ENCODE measurements at places on chromosomes 5 and 9.
A peak's percentile ranks its signal among the peaks of the same experiment; 100 is the strongest.

DNA sequence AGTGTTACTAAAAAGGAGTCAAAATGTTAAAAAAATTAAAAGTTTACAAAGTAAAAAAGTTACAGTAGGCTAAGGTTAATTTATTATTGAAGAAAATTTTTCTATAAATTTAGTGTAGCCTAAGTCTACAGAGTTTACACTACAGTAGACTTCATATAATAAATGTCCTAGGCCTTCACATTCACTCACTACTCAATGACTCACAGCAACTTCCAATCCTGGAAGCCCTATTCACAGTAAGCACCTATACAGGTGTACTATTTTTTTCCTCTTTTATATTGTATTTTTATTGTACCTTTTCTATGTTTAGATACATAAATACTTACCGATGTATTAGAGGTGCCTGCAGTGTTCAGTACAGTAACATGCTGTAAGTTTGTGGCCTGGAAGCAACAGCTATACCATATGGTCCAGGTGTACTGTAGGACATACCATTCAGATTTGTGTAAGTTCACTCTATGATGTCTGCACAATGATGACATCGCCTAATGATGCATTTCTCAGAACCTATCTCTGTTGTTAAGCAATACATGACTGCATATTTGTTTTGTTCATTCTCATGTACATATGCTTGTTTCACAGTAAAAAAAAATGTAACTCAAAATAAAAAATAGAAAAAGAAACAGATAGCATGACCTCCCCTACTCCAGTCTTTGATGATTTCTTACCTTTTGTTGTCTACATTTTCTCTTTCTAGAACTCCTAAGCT is 64.7 kb downstream of the NR3C1 start:
- DNase-seq = no peak

DNA sequence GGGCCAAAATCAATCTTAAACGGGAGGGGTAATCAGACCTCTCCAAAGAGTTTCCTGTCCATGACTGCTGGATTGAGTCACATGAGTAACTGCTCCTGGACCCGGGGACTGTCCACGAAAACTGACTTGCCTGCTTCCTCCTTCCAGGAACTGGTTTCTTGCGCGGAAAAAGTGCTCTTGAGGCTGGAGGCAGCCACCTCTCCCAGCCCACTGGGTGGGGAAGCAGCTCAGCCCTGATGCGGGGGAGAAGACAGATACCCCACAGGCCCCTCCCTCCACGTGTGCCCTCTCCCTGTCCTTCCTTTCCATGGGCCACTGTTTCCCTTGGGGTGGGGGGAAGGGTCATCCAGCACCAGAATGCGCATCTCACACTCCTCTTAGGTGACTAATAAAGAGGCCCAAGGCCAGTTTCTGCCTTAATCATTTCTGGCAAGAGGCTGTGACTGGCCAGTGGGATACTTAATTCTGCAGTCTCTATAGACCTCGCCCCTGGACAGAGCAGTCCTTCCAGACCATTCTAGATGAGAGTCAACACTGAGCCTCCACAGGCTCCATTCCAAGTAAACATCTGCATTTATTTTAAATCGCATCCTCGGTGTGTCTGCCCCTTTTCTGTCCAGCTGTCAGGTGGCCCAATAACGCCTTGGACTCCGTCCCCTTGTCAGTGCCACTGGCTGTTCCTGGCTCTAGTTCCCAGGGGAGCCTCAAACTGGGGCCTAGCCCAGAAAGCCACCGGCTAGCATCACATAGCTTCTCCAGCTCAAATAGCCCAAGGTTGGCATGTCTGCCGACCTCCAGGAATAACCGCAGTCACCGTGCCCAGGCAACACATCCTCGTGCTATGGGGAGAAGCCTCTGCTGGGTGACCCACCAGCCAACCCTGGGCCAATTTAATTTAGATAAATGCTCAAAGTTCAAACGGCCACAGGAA is 12.0 kb downstream of the REXO4 start:
- DNase-seq = no peak

- DNase-seq = no peak
Measured at GRCh38 chr5:140083120-140083519, 30.8 kb upstream of the PURA start.

DNA sequence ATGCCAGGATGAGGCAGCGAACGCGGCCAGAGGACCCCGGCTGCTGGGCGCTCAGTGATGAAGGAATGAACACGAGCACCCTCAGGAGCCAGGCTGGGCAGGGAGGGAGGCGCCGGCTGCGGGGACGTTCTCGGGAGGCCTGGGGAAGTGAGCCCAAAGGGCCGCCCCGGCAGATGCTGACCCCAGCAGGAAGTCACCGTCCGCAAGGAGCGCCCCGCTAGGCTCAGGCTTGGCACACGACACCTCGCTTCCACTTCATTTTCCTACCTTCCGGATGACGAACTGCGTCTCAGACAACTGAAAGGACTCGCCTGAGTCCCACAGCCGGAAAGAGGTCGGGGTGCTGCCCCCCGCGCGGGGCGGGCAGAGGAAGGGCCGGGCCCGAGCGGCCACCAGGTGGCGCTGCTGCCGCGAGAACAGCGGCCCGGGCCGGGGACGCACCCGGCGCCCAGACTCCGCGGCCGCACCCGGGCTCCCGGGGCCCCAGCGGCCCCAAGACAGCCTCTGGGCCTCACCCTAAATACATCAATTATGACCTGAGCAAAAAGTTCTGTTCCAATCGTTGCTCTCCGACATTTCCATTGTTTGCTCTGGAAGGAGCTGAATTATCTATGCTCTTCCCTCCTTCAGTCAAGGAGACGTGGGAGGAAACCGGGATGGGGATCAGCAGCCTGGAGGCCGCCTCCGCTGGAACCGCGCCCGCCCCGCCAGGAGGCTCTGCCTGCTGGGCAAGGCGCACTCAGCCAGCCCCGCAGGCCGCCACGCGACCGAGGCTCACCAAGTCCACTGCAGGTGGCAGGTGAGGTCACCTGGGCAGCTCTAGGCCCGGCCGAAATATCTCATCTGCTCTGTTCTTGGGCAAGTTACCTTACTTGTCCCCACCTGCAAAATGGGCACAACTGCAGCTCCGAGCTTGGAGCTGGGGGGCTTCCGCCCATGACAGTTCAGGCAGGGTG is 107.0 kb downstream of the ZNF354C start:
- peak; percentile 96 for DNase-seq

- peak; percentile 4 for DNase-seq
Measured at GRCh38 chr5:108966910-108967309, 219.2 kb downstream of the FER start.

- DNase-seq = peak; percentile 72
Measured at GRCh38 chr9:101530076-101530711, 3.5 kb upstream of the RNF20 start.

DNA sequence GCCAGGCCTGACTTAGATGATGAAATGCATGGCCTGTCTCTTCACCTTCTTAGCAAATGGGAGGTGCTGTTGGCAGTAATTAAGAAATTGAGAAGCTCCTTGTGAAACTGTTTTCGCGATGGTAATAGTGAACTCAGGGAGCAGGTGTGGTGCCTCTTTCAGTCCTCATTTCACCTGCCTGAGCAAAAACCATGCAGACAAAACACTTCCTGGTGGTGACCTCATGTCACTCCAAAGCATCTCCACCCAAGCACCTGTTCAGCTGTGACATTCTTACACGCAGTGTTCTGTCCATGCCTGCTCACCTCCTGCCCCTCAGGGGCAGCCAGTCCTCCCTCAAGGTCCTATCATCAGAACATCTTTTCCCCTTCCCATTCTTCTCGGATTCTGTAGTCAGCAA is 146.5 kb downstream of the CD180 start:
- no peak for DNase-seq

DNA sequence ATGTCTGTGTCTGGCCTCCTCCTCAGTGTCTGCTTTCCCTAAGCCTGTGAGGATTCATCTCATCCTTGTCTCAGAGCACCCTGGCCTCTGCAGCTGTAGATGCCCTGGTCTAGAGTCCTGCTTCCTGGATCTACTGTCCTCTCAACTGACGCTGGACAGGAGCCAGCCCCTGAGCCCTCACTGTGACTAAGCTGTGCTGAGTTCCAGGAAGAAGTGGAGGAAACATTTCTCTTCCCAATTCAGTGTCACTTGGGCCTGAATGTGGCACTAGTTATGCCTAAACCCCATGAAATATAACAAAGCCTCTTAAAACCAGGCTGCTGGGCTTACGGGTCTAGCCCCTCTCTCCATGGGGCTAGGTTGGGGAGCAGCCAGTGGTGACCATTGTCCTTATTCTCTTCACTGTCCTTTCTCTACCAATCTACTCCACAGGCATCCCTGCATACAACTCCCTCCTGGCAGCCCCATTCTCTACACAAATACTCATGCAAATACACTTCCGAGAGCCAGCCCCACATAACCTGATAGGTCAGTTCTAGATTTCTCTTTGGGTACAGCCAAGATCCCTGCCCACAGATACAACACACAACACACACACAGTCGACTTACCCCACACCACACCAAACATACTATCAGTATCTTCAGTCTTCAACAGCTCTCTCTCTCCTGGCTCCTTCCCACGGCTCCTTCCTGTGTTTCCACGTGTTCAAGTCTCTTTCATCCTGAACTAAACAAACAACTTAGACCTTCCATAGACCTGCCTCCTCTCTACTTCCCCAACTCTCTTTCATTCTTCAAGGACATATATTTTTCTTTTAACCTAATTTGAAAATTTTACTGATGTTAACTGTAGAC is 220.8 kb downstream of the SNX18 start:
- no peak for DNase-seq

DNA sequence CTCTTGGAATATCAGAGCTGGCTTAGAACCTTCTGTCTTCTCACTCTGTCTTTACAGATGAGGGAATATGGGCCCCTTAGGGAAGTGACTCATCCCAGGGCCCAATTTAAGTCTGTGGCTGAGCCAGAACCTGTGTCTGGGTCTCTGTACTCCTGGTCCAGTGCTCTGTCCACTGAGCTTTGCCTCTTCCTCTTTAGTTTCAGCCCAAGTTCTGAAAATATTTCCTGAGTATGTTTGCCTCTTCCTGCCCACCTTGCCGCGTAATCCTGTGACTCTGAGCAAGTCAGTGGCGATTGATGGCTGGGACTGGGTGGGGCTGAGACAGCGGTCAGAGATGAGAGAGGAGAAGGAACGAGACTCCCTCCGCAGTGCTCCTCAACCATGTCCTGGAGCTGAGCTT is 7.8 kb downstream of the IER5L start:
- no peak for DNase-seq

DNA sequence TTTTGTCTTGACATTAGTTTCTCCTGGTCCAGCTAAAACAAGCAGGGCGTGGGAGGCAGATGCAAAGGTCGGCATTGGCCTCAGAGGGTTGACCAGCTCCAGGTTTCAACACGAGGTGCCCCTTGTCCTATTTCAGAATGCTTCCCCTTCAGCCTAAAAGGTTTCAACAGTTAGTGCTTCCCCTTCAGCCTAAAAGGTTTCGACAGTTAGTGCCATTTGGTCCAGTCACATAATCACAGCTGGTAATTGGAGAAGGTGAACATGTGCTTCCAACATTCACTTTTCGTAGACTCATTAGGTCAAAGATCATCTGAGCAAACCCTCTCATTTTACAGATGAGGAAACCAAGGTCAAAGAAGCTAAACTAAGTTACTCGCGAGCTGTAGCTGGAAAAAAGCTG is 270.3 kb upstream of the MAP3K1 start:
- no peak for DNase-seq

GRCh38 chr5:38944282-38944681 is 98.5 kb downstream of the OSMR start:
- DNase-seq = no peak

DNA sequence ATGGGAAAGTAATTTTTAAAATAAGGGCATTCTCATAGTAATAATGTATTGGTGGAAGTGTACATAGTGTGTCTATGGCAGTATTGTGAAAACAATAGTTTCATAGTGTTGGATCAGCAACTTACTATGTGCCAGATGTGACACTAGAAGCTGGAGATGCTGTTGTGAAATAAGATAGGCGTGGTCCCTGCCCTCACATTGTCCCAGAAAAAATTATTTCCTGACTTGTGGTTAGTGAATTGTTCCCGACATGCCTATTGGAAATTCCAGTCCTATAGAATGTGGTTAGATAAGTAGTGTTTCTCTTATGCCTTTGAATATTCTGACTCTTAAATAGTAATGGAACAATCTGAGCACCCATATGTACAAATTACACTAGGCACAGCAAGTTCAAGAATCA is 55.3 kb upstream of the MTAP start:
- DNase-seq = no peak

- peak; percentile 84 for DNase-seq
Measured at GRCh38 chr9:128275198-128276007, at the start of gene GOLGA2. Gene GOLGA2 (minus strand): TSS chr9:128276007. CDS start chr9:128275976, 31 bp downstream.

- DNase-seq = no peak
Measured at GRCh38 chr5:32044434-32044833, 129.7 kb downstream of the GOLPH3 start.

GRCh38 chr5:89229331-89230070 is 346.5 kb upstream of the MEF2C start:
- DNase-seq = no peak

- DNase-seq = no peak
Measured at GRCh38 chr9:110282018-110282738, 25.9 kb upstream of the TXN start.

DNA sequence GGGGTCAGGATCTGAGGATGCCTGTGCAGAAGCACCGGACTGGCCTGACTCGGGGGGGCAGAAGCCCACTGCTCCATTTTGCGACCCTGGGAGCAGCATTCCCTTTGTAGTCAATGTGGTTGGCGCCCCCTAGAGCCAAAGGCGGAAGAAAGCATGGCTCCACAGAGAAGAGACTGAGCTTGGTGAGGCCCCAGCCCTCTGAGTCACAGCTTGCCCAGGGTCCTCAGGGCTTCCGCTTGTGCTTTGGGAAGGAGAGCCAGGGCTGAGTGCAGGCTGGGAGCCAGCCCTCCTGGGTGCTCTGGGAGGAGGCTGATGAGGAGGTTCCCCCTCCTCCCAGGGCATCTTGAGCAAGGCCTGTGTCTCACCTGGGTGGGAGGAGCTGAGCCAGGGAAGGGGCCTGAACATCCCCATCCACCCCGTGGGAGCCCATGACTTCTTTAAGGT is 5.5 kb upstream of the AQP3 start:
- DNase-seq = peak; percentile 79

GRCh38 chr5:102040326-102040725 is 255.8 kb downstream of the SLCO4C1 start:
- DNase-seq = no peak

DNA sequence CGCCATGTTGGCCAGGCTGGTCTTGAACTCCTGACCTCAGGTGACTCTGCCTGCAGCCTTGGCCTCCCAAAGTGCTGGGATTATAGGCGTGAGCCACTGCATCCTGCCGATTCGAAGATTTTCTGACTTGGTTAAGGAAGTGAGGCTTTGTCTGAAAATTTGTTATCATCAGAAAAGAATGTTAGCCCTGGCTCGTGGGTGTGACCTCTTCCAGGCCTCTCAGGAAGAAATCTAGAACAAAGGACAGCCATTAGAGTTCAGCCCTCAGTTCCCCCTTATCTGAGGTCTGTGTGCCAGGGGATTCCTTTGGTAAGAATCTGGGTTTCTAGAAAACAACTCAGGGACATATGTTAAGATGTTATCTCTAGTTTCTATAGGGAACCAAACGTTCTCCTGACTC is 6.2 kb downstream of the OR2S2 start:
- no peak for DNase-seq

- DNase-seq = peak; percentile 46
Measured at GRCh38 chr5:91556-92263, at the start of gene PLEKHG4B. Gene PLEKHG4B (plus strand): TSS chr5:92168. CDS start chr5:92232, 64 bp downstream.

GRCh38 chr9:114121227-114122135 is 22.4 kb upstream of the KIF12 start:
- no peak for DNase-seq

- DNase-seq = no peak
Measured at GRCh38 chr9:107819772-107820565, 330.4 kb upstream of the KLF4 start.

GRCh38 chr5:142425286-142426065 is 100.7 kb upstream of the SPRY4 start:
- no peak for DNase-seq

GRCh38 chr5:54944364-54944763 is 41.0 kb downstream of the ESM1 start:
- DNase-seq = peak; percentile 41
